Glomerular endothelial cell (primary cell): ENCODE measurements at places on chromosomes 16 and 17. TPM values are rescaled to one million over a fixed set of nuclear protein-coding genes. Genes with fewer than 3 reads are reported as not detected.
A peak's percentile ranks its signal among the peaks of the same experiment; 100 is the strongest.

DNA sequence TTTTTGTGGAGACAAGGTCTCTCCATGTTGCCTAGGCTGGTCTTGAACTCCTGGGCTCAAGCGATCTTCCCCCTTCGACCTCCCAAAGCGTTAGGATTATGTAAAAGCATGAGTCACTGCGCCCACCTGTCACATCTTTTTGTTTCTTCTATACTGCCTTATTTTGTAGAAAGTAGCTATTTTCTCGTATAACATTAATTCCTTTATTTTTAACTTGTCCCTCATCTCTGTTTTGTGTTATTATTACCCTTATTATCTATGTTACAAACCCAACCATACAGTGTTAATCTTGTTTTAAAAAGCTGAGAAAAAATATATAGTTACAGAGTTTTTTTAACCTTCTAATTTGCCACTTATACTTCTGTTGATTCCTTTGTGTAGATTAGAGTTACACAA lies 1.4 kb upstream of the TXNDC11 start:
- DNase-seq = no peak

DNA sequence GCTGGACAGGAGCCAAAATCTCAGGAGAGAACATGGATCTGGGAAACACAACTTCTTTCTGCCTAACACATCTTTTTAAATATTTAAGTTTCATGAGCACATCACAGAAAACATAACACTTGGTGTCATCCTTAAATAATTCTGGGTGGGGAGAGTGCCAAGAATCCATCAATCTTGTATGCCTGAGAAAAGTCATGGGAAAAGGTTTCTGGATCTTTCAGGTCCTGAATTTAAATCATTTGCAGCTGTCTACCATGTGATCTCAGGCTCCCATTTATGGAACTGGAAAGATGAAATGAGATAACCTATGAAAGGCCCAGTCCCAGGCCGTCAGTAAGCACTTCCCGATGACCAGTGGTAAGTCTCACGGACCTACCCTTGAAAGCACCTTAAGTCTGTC lies 15.1 kb downstream of the CDH11 start:
- no peak for DNase-seq

GRCh38 chr16:58306327-58306726 lies 11.5 kb upstream of the PRSS54 start:
- no peak for DNase-seq

- no peak for DNase-seq
Measured at GRCh38 chr16:89870440-89870839, 3.0 kb upstream of the TCF25 start.

The MT1F gene
- 1.7 TPM in 1 of 2 replicates, not detected in the other for total RNA-seq

- DNase-seq = peak; percentile 34
Measured at GRCh38 chr17:48841395-48841831, 10.6 kb downstream of the CALCOCO2 start.

- DNase-seq = no peak
Measured at GRCh38 chr17:57957120-57957850, 2.1 kb upstream of the CUEDC1 start.

The CXCL16 gene
- 18.0 and 18.5 TPM in 2 replicates for total RNA-seq

The NPIPB2 gene
- total RNA-seq = 2.4 and 9.4 TPM in 2 replicates

- DNase-seq = no peak
Measured at GRCh38 chr16:72278301-72278700, 106.3 kb upstream of the PMFBP1 start.

GRCh38 chr17:42484304-42484703 lies 25.6 kb downstream of the ATP6V0A1 start:
- DNase-seq = no peak

The PSMC3IP gene
- total RNA-seq = 2.7 and 5.2 TPM in 2 replicates

DNA sequence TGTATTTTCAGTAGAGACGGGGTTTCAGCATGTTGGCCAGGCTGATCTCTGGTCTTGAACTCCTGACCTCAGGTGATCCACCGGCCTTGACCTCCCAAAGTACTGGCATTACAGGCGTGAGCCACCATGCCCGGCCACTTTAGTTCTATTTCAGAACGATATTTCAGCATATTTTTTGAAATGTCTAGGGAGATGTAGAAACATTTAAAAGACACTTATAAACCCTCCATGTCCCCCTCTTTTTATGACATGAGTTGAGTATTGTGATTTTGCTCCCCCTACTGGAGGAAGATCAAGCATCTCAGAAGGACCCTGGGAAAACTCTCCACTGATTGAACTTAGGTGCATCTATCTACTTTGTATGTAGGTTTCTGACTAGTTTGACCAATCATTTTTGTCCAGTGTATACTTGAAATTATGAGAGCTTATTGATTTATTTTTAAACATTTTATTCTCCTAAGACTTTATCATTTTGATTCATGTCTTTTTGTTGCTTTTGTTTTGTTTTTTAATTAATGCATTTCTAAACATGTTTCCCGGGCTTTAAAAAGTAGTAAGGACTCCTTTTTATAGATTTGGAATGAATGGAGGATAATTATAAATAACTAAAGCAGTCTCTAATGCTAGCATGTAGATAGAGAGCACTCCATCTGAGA lies 105.1 kb downstream of the CHD9 start:
- DNase-seq = peak; percentile 52

DNA sequence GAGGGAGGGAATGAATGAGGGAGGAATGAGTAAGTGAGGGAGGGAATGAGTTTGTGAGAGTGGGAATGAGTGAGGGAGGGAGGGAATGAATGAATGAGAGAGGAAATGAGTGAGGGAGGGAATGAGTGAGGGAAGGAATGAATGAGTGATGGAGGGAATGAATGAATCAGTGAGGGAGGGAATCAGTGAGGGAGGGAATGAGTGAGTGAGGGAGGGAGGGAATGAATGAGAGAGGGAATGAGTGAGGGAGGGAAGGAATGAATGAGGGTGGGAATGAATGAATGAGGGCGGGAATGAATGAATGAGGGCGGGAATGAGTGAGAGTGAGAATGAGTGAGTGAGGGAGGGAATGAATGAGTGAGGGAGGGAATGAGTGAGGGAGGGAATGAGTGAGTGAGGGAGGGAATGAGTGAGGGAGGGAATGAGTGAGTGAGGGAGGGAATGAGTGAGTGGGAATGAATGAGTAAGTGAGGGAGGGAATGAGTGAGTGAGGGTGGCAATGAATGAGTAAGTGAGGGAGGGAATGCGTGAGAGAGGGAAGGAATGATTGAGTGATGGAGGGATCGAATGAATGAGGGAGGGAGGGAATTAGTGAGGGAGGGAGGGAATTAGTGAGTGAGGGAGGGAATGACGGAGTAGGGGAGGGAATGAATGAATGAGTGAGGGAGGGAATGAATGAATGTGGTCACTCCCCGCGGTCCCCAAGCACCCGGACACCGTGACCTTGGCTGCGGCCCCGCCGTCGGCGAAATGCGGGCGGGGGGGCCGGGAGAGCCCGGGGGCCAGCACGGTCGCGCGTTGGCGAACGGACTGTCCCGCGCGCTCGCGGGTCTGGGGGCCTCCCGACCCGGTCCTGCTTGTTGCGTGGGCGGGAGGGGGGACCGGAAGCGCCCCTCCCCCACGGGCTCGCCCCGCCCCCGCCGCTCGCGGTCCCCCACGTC lies 1.1 kb upstream of the UBE2I start:
- DNase-seq = no peak

DNA sequence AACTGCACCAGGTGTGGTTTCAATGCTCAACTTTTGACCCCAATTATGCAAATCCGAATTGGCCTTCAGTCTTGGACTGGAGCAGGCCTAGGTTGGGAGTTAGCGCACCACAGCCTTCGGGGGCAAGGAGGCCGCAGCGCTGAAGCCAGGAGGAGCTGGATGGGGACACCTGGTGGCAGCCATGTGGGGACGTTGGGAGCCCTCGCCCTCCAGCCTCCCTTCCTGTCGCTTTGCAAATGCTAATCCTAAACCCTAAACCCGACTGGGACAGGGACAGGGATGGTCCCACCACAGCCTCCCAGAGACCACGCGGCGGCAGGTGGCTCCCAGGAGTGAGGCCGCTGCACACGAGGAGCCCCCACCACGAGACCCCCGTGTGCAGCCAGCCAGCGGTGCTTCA lies 58.7 kb downstream of the KLHDC4 start:
- DNase-seq = no peak

GRCh38 chr16:88619859-88620815 lies 18.2 kb upstream of the IL17C start:
- DNase-seq = no peak

DNA sequence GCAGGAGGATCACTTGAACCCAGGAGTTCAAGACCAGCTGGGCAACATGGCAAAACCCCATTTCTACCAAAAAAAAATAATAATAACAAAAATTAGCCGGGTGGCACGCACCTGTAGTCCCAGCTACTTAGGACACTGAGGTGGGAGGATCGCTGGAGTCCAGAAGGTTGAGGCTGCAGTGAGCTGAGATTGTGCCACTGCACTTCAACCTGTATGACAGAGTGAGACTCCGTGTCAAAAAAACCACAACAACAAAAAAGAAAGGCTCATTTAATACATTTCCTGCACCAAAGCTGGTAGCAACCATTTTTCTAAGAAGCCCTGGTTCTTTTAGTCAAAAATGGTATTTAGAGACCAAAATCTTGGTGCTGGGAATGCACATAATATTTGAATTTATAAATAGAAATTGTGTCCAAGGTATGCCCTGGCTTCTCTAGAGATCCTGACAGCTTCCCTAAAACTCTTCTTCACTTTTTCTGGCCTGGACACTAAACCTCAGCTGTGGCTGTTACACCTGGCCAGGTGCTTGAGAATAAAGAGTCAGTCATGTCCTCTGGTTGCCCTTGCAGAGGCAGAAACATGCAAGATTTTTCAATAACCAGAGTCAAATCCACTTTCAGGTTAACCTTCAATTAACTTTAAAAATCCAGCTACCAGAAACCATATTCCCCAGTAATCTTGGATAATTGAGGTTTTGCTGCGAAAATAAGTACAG lies 35.9 kb downstream of the SCNN1B start:
- DNase-seq = no peak

The CDH15 gene
- 0.06 TPM in 1 of 2 replicates, not detected in the other for total RNA-seq

The PRAC1 gene
- total RNA-seq = not detected in 2 replicates

- no peak for DNase-seq
Measured at GRCh38 chr16:4064950-4065352, 51.3 kb downstream of the ADCY9 start.

The AATK gene
- total RNA-seq = 7.3 and 8.9 TPM in 2 replicates

GRCh38 chr17:13995856-13996271 lies 73.4 kb upstream of the COX10 start:
- DNase-seq = no peak

GRCh38 chr16:14196539-14196938 lies 125.4 kb downstream of the MRTFB start:
- DNase-seq = peak; percentile 20
